Lung (tissue), 17 donors: ENCODE measurements at places on chromosomes 7 and 10. TPM values are rescaled to one million over a fixed set of nuclear protein-coding genes. Genes with fewer than 3 reads are reported as not detected.

DNA sequence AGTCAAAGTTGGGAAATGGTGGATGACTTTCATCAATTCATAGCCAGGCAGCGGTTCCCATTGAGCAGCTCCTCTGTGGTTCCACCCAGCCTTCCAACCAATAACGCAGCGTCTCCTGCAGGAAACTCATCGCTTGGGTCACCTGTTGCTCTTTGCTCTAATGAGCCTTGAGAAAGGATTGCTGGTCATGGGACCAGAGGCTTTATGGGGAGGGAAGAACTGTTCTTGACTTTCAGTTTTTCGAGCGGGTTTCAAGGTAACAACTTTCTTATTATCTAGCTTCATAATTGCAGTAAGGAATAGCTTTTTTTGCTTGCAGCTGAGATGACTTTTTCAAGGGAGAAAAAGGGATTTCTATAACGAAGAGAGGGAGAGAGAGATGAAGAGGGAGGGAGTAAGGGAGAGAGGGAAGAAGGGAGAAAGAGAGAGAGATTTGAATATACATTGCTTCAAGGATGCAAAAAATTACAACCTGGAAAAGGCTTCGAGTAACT is 405 bp upstream of the ENTPD1 start:
- H3K27ac ChIP-seq = peak overlapping the region; percentile 86
- H3K4me1 ChIP-seq = peaks cover 10% of the 10 kb centered on the region
- DNase-seq = no peak
- H3K4me3 ChIP-seq = no peak overlapping the region

DNA sequence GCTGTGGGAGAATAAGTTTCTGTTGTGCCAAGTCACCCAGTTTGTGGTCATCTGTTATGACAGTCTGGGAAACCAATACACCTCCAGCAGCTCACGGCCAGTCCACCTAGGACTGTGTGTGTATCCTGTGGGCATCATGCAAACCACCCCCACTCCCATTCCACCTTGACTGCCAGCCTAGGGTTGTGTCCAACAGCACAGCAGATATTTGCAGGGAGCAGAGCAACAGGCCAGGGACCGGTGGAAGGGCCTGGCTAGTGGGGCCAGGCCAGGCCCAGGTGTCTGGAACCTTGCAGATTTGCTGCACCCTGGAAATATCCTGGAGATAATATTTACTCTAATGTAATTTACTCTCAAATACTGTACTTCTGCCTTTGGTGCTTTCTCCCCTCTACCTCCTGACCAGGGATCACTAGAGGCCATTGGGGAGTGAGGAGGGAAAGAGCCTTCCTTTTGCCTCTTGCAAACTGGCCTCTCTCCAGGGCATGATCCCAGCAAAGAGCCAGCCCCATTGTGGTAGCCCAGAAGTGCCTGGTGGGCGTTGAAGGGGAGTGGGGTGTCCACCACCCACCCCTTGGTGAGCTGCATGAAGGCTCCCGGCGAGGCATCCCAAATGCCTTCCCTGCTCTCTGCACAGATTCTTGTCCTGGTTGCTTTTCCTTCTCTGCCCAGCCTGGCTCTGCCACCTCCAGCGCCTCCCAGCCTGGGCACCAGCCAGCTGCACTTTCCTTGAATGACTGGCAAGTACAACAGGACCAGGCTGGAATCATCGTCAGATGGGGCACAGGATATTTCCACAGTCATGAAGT is 15.2 kb upstream of the TPST1 start:
- no peak for DNase-seq
- no peak overlapping the region for H3K4me3 ChIP-seq
- no peaks in the 10 kb centered on the region for H3K36me3 ChIP-seq
- no peak overlapping the region for H3K27ac ChIP-seq
- H3K4me1 ChIP-seq = no peaks in the 10 kb centered on the region

GRCh38 chr10:9608602-9609001 is 1409.1 kb upstream of the CELF2 start:
- H3K4me3 ChIP-seq = no peak overlapping the region
- no peaks in the 10 kb centered on the region for H3K4me1 ChIP-seq
- no peaks in the 10 kb centered on the region for H3K36me3 ChIP-seq
- no peak overlapping the region for H3K27ac ChIP-seq
- no peaks in the 10 kb centered on the region for H3K27me3 ChIP-seq

CPEB3 gene
- total RNA-seq = 4.3 TPM

GRCh38 chr10:86690657-86691084 is 22.4 kb downstream of the LDB3 start:
- DNase-seq = no peak
- H3K4me1 ChIP-seq = no peaks in the 10 kb centered on the region
- H3K4me3 ChIP-seq = no peak overlapping the region
- no peaks in the 10 kb centered on the region for H3K27me3 ChIP-seq
- no peak overlapping the region for H3K27ac ChIP-seq
- H3K36me3 ChIP-seq = no peaks in the 10 kb centered on the region

DNA sequence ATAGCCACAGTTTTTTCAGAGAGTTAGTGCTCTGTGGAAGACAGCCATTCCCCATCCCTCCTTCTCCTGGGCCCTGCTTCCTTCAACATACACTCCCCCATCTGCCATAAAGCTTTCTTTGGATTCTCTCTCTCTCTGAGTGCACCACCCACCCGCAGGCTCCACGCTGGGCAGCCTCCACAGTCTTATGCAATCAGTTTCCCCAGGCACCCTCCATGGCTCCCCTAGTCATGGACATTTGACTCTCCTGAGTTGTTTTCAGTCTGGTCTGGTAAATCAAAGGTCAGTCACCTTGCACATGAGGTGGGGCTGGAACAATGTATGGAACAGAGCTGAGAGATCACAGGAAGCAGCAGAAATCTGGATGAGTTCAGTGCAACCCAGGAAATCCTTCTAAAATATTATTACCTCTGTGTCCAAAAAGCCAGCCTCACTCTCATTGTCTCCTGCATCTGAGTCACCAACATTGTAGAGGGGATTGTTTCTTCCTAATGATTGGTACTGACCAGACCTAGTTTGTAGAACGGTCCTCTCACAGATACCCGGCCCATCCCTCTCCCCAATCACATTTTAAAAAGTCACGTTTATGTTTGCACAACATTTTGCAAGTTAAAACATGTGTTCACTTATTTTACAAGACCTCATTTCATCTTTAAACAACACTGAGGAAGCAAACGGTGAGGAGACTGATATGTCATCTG is 70.1 kb downstream of the CYCS start:
- no peak for DNase-seq
- H3K27me3 ChIP-seq = no peaks in the 10 kb centered on the region
- no peaks in the 10 kb centered on the region for H3K36me3 ChIP-seq
- H3K4me1 ChIP-seq = no peaks in the 10 kb centered on the region

GRCh38 chr10:110556969-110557601 is 10.4 kb upstream of the SMC3 start:
- H3K27ac ChIP-seq = no peak overlapping the region
- H3K27me3 ChIP-seq = no peaks in the 10 kb centered on the region
- H3K4me3 ChIP-seq = no peak overlapping the region
- DNase-seq = peak; percentile 49
- H3K36me3 ChIP-seq = no peaks in the 10 kb centered on the region
- no peaks in the 10 kb centered on the region for H3K4me1 ChIP-seq

- no peaks in the 10 kb centered on the region for H3K36me3 ChIP-seq
- H3K4me3 ChIP-seq = no peak overlapping the region
- DNase-seq = no peak
Measured at GRCh38 chr7:123716877-123717276, 31.9 kb downstream of the WASL start.

- no peaks in the 10 kb centered on the region for H3K36me3 ChIP-seq
- H3K4me3 ChIP-seq = no peak overlapping the region
- H3K27me3 ChIP-seq = no peaks in the 10 kb centered on the region
- no peak for DNase-seq
Measured at GRCh38 chr10:74445493-74445892, 294.5 kb downstream of the ADK start.
